ENCODE measurements at places on chromosomes 12 and 14. TPM values are rescaled to one million over a fixed set of nuclear protein-coding genes. Genes with fewer than 3 reads are reported as not detected.

NXPH4 gene
- 3.2 TPM for total RNA-seq

MAP1LC3B2 gene
- total RNA-seq = not detected

CMA1 gene
- not detected for total RNA-seq

ITGB7 gene
- total RNA-seq = 3.7 TPM

RPL10L gene
- total RNA-seq = not detected

ASB2 gene
- total RNA-seq = 24.1 TPM

PPP4R4 gene
- 6.1 TPM for total RNA-seq

STAC3 gene
- total RNA-seq = 0.74 TPM

SIX6 gene
- not detected for total RNA-seq

SLC7A8 gene
- total RNA-seq = 68.5 TPM

MMP17 gene
- 5.2 TPM for total RNA-seq

C12orf42 gene
- total RNA-seq = not detected

GLT1D1 gene
- total RNA-seq = 0.74 TPM

NKX2-1 gene
- not detected for total RNA-seq

MBD6 gene
- total RNA-seq = 26.8 TPM

RPGRIP1 gene
- total RNA-seq = not detected

IL26 gene
- total RNA-seq = not detected

All from vagina (tissue), 2 donors.